ENCODE measurements at places on chromosomes 13 and 19.
A peak's percentile ranks its signal among the peaks of the same experiment; 100 is the strongest.

DNA sequence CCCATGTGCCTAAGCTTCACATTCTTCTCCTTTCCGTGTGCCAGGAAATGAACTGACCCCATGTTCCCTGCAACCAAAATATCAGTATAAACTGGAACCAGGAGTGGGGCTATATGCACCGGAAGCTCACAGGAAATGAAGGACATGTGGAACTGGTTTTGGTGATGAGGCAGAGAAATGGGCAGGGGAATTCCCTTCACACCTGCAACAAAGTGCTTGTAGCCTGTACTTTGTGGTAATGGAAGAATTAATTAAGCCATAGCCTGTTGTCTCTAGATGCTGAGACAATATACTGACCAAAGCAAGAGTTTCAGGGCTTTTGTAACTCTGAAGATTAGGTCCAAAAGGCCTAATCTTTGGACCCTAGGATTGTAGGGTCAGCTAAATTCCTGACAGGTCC is 15.5 kb upstream of the UGGT2 start:
- no peak for DNase-seq

DNA sequence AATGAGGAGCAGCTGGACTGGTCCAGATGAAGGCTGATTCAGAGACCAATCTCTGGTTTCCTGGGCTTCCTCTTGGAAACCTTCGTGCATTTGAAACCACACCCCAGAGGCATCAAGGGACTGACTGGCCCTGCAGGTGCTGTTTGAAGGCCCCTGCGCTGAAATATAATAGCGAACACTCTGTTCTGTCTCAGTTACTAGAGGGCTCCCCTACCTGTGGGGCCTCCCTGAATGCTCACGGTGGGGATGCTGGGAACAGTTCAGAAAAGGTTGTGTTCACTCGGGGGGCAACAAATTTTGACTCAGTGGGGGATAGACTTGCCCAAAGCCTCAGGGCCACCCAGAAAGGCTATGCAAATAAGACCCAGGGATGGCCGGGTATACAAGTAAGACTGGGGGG is 6.4 kb downstream of the CCDC8 start:
- DNase-seq: no peak

DNA sequence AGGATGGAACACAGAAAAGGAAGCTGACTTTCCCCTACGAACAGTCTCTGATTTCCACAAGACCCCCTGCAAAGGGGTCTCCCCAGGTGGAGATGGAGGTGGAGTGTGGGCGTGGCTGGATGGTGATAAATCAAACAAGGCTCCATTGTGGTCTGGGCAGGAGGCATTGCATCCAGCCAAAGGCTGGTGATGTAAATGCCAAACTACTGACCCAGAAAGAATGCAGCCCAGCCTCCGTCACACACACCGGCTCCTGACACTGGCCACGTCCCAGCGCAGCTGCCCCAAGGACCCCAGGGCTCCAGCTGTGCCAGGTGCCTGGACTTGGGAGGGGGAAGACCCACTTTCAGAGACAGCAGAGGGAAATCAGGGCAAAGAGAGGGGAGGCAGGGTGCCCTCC is 6.3 kb downstream of the SLC7A1 start:
- peak; percentile 77 for DNase-seq

- peak; percentile 56 for DNase-seq
Observed at GRCh38 chr19:58325311-58326022, 1.3 kb upstream of the ZSCAN22 start.

DNA sequence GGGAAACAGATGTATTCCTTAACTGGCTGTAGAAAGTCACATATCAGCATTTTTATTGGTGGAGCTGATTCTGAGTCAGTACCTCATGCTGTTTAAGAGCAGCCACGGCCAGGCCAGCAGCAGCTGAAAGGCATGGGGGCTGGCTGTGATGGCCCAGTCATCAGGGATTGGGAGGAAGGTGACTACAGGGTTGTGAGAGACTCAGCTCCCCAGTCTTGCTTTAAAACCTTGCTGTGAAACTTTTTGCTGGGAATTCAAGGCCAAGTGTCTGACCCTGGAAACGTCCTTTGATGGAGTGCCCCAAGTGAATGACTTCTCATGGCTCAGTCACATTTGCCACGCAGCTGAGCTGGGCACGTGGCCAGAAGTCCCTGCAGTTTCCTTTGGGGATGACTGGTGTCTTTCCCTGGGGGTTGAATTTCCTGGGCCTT is 39.1 kb upstream of the RNF113B start:
- peak; percentile 93 for DNase-seq

GRCh38 chr19:35742121-35742724 is at the start of gene IGFLR1:
Gene IGFLR1, minus strand, starts transcription at chr19:35742452. Its CDS starts 1,272 bp downstream, at chr19:35741180.
- DNase-seq: no peak

DNA sequence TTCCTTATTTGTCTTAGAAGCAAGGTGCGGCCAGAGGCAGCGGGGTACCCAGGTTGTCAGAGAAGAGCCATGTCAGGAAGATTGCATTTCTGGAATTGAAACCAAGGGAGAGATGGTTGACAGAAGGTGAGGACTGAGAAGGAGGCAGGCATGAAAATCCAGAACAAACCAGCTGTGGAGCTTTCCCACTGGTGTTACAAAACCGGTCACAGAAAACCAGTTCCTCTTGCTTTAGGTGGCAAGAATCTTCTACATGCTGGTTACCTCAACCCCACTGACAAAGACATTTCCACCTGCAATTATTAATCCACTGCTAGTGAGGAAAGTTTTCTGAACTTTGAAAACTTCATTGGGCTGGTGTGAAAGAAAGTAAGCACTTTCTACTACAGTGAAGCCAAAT is 64.0 kb upstream of the MED4 start:
- DNase-seq: no peak

- no peak for DNase-seq
Observed at GRCh38 chr13:64506246-64506645, 2723.9 kb downstream of the PCDH9 start.

DNA sequence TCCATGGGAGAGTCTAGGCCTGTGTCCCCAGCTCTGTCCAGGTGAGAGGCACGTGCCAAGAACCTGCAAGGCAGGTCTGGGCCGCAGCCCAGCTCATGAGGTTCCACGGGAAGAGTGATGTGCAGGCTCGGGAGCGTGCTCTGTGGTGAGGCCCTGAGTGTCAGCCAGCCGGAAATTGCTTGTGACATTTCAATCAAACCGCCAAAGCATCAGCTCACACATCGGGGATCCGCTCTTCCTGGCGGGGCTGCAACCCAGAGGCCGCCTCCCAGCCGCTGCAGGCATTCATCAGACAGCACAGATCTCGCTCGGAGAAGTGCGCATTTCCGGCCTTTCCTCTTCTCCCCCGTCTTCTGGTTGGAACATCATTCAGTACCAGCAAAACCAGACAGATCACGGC is 109.3 kb downstream of the KDM4B start:
- no peak for DNase-seq

GRCh38 chr19:46126086-46126580 is 1.6 kb upstream of the IGFL3 start:
- no peak for DNase-seq

GRCh38 chr13:28147495-28147894 is 9.2 kb downstream of the PAN3 start:
- peak; percentile 12 for DNase-seq

DNA sequence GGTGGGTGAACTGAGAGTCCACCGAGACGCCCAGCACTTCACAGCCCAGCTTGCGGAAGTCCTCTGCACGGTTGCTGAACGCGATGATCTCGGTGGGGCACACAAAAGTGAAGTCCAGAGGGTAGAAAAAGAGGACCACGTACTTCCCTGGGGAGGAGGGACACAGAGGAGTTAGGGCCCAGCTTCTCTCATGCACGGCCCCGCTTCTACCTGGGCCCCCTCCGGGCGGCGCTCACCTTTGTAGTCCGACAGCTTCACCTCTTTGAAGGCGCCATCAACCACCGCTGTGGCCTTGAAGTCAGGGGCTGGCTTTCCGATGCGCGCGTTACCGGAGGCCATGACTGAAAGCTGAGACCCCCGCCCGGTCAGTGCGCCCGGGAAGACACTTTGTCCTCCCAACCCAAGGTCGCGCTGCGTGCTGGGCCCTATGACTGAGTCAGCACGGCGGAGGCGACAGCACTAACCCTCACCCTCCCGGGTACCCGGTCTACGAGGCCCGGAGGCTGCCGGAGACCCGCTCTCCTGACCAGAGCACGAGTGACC is 606 bp downstream of the PRDX2 start:
- DNase-seq: peak; percentile 31
